GOT3 (cell line): ENCODE measurements at places on chromosomes 1 and 21.

GRCh38 chr1:31734582-31735107 lies 29.5 kb downstream of the ADGRB2 start:
- no peak for DNase-seq

DNA sequence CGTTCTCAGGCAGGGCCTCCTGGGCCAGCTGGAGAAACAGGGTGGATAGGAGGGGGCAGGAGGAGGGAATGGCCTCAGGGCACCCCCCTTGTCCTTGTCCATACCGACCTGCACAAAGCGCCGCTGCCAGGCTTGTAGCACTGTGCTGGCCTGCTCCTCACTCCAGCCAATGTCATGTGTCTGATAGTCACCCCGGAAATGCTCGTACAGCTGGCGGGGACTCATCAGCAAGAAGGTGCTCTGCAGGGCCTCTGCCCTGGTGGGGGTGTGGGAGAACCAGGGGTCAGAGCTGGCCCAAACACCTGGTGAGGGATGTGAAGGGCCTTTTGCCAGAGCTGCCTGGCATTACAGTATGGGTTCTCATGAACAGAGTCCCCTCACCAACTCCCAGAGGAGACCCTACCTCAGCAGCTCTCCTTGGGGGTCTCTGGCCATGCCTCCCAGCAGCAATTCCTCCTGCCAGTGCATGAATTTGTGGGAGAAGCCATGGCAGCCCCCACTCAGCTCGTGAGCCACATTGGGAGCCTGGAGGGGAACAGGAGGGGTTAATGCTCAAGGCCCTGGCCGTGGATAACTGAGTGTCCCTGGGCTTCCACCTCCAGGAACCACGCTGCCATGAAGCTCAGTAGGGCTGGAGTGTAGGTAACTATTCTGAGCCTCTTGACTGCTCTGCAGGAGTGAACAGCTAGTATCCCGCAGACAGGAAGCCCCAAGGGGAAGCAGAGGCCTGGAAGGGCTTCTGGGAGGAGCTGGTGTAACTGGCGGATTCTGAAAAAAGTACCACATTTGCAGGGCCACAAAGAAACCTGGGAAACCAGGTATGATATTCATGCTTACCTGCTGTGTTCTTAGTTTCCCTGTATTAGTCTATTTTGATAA lies 13.3 kb downstream of the PTCH2 start:
- DNase-seq: no peak

DNA sequence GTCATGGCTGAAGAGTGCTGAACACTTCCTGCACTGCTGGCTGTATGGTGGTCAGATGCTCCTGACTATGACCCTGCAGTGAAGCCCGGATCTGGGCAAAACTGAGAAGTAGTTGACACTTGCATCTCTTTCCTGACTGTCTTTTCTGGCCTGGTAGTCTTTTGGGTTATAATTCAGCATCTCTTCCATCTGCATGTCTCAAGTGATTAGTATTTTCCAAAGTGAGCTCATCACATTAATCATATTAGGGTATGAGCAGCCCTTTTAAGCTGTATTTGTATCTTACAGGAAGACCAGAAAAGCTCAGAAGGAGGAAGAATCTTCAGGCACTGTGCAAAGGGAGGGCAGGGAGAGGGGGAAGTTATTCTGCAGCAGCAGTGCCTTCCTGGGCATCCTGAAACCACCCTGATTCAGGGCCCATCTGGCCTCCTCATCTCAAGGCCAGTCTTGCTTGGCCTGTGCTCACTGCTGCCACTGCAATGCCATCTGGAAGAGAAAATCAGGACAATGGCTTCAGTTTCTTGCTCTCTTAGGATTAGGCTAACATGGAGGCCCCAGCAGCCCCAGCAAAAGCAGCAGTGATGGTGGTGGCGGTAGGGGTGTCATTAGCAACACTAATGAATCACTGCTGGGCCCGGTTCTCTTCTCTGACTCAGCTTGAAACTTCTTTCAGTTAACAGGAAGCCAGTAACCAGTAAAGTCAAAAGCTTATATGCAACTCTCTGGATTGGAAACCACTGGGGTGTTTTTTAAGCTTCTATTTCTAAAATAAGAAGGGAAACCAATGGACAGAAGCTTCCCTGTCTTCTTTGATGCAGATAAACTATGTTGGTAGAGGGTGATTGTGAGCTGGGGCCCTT lies 63.3 kb upstream of the WDR26 start:
- DNase-seq: peak; percentile 8

DNA sequence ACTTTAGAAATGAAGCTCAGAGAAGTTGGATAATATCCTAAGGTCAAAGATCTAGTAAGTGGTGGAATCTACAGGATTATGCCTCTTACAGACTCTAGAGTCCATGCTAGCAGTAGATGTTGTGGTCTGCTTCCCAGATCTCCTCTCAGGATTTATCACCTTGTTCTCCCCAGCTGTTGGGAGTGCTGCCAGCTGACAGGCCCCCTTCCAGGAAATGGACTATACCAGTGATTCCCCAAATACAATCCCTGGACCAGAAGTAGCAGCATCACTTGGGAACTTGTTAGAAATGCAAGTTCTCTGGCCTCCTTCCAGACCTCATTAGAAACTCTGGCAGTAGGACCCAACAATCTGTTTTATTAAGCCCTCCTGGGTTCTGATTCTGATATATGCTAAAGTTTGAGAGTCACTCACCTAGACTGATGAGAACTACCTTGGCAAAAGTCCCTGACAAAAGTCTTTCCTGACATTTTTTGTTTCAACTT lies 24.5 kb upstream of the NTNG1 start:
- no peak for DNase-seq

DNA sequence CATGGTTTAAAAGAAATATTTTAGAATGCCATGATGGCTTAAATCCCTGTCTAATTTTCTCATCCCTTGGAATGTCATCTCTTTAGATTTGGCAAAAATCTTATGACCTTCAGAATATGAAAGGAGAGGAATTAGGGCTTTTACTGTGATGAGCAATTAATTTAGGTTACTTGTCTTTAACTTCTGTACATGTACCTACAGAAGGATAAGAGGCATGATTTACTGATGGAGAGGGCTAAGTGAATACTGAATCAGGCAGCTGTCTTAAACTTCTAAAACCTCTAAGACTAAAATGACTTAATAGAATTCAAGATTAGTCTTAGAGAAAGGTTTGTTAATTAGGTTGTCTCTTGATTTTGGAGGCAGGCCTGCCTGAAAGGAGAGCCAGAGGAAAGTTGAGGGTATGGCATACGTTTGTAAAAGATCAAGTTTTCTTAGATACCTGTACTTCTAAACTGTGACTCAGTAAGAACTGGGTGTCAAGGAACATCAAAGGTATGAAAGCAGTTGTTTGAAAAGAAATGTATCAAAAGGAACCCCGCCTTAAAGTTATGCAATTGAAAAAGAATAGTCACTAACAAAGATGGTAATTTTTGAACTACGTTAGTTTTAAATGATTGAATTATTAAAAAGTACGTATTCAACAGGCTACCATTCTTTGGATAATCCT lies 12.5 kb downstream of the MACO1 start:
- no peak for DNase-seq

DNA sequence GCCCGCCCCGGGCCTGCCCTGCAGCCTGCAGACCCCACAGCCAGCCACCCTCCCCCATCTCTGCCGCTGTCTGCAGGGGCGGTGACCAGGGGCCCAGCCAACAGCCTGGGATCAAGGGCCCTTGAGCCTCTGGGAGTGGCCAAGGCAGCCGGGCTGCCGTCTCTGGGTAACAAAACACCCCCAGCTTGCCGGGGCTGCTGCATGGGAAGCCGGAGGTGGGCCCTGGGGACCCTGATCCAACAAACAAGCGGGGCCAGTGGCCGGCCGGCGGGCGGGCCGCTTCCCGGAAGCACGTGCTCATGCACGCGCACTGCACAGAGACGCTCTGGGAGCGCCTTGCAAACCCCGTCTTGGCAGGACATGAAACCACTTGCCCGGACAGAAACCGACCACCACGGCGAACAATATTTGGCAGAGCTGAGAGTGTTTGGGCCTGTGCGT lies 13.2 kb downstream of the MEGF6 start:
- no peak for DNase-seq

- no peak for DNase-seq
These were observed 35.2 kb downstream of the PEX14 start for GRCh38 chr1:10509809-10510509.

DNA sequence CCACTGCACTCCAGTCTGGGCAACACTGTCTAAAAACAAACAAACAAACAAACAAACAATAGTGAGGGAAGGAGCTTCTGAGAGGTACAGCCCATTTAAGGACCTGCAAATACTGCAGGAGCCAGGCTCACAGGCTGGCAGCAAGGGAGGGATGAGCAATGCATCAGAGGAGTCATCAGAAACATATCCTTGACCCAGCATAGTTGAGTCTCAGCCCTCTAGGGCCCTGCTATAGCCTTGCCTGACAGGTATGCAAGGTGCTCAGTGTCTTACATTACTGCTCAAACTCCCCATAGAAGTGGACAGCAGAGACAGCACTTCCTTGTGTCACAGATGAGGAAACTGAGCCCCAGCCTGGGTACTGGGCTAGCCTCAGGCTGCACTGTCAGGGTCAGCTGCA lies 7.3 kb upstream of the TTC4 start:
- no peak for DNase-seq

- peak; percentile 86 for DNase-seq
These were observed 36.7 kb downstream of the ZNF695 start for GRCh38 chr1:246971090-246971721.

DNA sequence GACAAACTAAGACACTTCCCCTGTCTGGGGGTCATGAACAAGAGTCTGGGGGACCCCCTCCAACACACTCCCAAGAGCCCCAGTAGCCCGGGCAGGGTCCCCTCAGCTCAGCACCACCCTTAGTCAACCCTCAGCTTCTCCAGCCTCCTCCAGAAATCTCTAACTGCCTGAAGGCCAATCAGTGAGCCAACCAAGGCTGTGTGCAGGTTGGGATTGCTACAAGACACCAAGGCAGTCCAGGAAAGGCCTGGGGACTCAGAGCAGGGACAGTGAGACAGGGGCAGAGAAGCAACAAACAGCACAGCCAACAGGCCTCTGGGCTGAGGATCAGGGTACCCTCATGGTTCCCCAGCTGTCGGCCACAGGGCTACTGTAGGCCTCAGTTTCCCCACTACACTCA lies 13.3 kb downstream of the SMIM12 start:
- no peak for DNase-seq

- no peak for DNase-seq
These were observed 26.5 kb downstream of the GPR137B start for GRCh38 chr1:236168716-236169429.

- no peak for DNase-seq
These were observed 262.0 kb downstream of the KIF26B start for GRCh38 chr1:245416781-245417180.
